ENCODE measurements at places on chromosomes 2 and 18.

GRCh38 chr2:176746411-176746810 lies 466.2 kb upstream of the HNRNPA3 start:
- DNase-seq: no peak

DNA sequence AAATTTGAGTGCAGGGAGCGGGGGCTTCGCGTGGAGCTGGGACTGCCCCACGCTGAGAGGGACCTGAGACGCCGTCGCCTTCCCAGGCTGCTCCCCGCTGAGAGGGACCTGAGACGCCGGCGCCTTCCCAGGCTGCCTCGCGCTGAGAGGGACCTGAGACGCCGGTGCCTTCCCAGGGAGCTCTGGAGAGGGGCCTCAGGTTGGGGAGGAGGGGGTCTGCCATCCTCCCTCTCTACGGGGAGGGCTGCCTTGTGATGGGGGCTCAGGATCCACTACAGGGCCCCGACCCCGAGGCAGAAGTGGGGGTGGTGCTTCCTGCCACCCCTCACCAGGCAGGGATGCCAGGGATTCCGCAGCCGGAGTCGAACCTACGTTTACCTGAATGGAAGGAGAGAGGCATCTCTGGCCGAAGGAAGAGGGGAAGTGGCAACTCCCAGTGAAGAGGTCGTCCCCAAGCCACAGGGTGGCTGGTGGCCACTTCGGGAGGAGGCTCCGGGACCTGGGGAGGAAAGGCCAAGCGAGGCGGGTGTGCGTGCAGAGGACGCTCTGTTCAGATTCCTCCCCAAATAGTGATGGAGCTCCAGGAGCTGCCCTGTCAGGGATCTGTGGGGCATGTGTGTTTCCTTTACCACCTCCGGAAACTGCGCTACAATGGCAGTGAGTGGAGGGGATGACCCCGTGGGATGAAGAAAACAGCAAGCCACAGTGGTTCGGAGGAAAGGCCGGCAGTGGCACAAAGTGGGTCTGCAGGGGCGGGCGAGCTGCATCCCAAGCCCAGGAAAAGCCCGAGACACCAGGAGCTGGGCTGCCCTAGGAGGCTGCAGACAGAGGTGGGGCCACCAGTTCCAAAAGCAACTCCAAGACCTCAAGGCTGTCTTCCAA lies 108.2 kb upstream of the CTDP1 start:
- no peak for DNase-seq

DNA sequence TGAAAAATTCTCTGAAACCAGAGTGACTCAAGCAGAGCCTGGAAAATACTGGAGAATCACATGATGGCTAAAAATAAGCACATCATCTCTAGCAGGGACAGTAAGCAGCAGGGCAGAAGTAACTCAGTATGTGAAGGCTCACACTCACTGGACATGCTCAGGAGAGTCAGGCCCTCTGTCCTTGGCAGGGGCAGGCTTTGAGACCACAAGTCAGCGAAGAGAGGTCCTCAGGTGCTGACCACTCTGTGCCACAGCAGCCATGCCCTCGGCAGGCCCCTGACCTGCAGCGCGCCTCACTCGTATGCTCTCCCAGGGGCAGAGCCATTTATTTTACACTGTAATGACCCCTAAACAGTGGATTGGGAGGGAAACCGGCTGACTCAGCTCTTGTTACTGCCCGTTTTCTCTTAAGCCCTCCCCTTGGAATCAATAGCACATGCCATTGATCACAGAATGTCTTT lies 76.8 kb downstream of the MAPRE2 start:
- no peak for DNase-seq

DNA sequence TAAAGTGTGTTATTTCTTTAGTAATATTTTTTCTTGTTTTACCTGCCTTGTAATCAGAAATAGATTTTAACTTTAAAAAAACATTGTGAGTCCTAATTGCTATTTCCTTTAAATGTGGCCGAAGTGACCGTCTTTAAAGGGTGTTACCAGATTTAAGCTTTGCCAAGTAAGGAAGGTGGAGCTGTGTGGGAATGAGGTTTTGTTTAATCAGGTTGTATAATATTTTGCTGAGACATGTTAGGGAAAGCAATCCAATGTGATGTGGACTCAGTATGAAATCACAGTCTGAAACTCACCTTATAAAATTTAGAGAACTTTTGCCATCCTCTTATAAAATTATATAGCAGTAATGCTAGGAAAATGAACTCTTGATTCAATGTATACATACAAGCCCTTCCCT lies 32.9 kb upstream of the ITPRID2 start:
- DNase-seq: no peak

GRCh38 chr18:4639628-4640310 lies 184.7 kb upstream of the DLGAP1 start:
- DNase-seq: no peak

GRCh38 chr2:163453920-163454319 lies 281.9 kb downstream of the FIGN start:
- DNase-seq: no peak

DNA sequence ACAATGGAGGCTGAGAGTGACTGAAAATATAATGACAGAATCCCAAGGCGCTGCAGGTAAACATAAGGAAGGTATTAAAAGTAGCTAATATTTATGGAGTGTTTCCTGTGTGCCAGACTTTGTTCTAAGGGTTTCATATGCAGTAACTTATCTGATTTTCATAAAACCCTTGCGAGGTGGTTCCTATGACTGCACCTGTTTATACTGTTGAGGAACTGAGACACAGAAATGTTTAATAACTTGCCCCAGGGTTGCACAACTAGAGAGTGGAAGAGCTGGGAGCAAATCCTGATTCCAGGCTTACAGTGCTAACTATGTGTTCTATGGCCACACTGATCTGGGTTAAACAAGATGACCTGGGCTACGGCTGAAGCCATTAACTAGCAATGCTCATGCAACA lies 2.4 kb downstream of the SP110 start:
- no peak for DNase-seq

DNA sequence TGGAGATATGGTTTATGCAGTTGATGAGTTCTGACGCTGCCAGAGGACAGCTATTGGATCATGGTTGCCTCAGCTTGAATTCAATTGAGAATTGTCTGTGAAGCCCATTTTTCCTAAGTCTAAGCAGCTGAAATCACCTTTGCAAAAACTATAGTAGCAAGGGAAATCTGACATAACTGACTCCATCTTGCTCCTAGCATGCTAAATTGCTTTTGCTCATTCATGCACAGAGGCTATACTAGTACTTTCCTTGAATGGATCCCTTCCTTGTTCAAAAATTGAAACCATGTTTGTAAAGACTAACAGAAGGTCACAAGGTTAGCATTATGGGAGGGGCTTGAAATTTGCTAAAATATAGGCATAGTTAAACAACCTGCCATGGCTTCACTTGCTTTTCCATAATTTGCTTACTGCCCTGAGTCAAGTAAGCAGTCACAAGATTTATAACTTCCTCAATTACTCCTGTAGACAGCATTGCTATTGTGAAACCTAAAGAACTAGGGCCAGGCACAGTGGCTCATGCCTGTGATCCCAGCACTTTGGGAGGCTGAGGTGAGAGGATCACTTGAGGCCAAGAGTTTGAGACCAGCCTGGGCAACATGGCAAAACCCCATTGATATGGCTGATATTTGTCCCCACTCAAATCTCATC lies 41.2 kb downstream of the CHRNA1 start:
- DNase-seq: no peak

DNA sequence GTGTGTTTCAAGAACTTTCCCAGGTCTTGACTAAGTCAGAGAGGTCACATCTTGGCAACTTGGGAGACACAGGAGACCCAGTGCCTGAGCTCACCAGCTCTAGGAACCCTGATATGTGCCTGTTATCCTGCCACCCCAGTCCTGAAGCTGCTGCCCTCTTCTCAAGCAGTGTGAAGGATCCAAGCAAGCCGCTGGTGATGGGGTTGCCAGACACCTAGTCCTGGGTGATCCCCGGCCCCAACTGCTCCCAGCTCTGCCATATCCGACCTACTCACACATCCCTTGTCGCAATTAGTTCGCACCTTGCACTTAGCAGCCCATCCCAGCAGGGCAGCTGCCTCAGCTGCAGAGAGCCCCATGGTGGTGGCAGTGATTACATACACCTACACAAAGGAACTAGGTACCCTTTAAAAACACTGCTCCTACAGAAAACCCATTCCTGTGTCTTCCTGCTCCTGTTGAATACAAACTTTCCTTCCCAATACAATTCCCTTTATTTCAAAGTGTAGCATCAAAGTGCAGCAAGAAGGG lies 247.2 kb upstream of the RAB12 start:
- DNase-seq: no peak

GRCh38 chr2:42385225-42385624 lies 24.2 kb upstream of the COX7A2L start:
- DNase-seq: no peak

DNA sequence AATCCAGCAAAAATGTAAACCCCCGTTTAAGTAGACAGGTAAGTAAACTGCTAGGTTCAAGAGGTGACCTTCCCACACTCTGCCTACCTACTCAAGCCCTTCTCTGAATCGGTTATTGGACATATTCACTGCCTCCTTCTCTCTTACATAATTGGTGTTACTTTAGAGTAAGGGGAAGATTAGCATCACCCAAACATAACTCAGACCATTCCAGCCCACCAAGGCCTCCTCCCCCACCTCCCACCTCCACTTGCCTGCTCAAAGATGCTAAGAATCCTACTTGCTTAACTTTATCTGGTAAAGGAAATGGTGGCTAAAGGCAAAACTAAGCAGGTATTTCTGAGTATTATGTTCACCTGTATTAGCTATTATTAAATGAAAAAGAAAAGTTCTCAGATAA lies 55.0 kb upstream of the DTNA start:
- DNase-seq: no peak

- DNase-seq: no peak
These were observed 165.0 kb upstream of the NCKAP5 start for GRCh38 chr2:133732982-133733900.

DNA sequence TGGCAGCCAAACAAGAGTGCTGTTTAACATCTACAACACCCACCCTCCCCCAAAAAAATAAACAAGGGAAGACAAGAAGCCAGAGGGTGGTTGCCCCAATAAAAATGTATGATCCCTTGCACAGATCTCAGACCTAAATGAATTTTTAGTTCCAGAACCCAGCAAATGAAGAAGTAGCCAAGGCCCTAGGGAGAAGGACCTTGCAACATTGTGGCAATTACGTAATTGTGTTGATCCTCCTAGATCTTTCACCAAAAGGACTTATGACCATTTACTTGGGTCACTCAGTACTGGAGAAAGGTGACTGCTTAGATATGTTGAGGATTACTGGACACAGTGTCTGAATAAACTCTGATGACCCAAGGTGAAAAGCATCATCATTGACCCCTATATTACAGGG lies 1393.8 kb downstream of the LRP1B start:
- DNase-seq: no peak

- DNase-seq: no peak
These were observed 660 bp upstream of the MBP start for GRCh38 chr18:77133051-77133834.

DNA sequence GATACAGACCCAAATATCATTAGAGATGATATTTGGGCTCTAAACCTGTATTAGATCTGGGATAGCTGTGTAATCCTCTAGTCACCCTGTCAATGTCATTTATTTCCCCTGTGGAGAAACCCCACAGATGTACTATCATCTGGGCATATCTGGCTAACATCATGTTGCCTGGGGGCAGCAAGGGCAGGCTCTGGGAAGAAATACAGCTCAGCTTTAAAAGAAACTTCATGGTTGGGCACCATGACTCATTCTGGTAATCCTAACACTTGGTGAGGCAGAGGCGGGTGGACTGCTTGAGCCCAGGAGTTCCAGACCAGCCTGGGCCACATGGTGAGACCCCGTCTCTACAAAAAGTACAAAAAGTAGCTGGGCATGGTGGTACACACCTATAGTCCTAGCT lies 282.5 kb downstream of the SLC8A1 start:
- DNase-seq: no peak

DNA sequence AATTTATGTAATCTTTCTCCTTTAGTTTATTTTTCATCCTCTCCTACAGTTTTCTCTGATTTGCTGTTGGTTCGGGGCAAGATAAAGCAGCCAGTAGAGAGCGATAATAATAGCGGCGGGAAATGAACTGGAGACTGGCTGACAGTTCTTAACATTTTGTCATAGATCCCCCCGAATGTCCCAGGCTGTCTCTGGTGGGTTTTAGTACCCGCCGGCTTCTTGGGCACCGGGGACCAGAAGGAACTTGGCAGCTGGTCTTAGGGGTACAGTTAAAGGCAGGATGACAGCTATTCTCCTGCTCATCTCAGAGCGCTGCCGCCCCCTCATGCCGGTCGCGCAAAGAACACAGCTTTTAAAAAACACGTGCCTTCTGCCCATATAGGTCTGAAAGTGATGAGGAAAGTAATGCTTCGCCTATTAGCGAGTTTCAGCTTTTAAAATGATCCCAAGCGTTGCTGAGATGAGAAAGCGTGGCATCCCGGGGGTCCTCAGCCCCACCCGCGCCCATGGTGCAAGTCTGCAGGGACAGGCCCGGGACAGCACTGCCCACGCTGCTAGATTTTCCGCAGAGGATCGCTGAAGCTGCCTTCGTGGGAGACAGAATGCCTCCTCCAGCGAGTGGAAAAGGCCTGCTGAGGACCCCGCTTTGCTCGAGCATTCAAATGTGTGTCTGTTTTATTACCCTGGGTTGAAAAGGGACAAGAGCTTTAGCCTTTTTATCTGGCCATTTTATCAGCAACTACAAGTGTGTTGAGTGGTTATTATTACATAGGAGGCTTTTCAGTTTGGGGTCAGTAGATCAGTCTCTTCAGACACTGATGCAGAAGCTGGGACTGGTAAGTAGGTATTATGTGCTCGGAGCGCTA lies 3.8 kb downstream of the ONECUT2 start:
- no peak for DNase-seq

DNA sequence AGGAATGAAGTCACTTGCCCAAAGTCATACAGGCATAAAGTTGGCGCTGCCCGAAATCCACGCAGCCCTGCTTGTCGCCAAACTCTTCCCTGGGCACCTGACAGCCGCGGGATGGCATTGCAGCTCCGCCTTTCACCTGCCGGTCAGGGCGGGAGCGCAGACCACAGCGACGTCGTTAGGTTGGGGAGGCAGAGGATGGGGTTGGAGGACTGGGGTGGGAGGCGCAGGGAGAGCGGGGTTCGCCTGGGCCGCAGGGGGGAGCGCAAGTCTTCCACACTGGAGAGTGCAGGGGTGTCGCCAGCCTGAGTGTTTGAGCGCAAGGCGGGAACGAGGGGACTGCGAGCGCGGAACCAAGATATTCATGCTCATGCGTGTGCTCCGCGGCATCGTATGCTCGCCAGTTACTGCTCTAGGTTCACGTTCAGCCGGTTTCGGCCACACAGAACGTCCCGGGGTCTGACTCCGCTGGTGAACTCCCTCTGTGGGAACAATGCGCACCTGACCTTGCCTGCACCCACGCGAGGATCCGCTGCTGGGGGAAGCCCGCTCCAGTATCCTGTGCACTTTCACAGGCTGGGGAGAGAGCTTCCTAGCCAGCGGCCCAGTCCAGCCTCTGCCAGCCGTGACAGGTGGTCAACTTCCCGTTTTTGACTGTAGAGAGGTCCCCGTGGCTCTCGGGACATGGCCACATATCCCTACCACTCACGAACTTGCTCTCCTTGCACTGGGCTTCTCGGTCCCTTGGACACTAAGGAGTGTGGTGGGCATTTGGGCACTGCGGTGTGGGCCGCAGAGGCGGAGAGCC lies 767 bp upstream of the NPPC start:
- peak; percentile 60 for DNase-seq

- DNase-seq: no peak
These were observed 176.0 kb upstream of the COL3A1 start for GRCh38 chr2:188798159-188798558.

GRCh38 chr2:26654061-26654340 lies 12.8 kb upstream of the CIB4 start:
- no peak for DNase-seq

- no peak for DNase-seq
These were observed 263.2 kb downstream of the CYP26B1 start for GRCh38 chr2:71884303-71885042.

- DNase-seq: peak; percentile 46
These were observed 4.0 kb downstream of the COPS9 start for GRCh38 chr2:240131941-240132650.
